ENCODE measurements at places on chromosomes 7 and 10.

- DNase-seq, result no peak
Measured at GRCh38 chr10:79102498-79102874, 33.7 kb downstream of the ZMIZ1 start.

DNA sequence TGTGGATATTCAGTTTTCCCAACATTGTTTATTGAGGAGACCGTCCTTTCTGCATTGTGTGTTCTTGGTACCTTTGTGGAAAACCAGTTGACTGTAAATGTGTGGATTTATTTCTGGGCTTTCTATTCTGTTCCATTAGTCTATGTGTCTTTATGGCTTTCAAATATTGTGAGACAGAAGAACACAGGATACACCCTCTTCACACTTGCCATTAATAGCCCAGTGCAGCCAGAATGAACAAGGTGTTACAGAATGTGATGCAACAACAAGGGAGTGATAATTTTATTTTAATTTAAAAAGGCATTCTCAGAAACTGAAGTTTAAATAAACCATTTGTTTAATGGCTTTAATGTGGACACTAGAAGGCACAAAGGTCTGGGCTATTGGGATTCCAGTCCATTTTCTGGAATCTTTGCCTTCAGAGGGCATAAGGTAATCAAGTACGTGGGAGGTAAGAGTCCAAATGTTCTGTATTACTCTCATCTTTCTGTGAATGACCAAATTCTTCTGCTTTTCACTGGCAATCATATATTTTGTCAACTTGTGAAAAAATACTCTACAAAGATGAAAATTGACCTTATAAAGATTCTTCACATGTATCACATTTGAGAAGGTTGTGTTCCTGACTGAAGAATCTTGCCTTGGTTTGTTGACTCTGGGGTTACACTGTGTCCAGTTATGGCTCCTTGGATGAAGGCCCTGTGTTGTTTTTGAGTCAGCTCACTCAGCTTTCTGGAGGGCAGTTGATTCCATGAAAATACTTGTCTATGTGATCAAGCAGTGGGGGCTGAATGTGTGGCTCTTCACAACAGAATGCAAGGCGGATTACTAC lies 962.7 kb downstream of the LRMDA start:
- no peak for DNase-seq

- DNase-seq, result no peak
Measured at GRCh38 chr10:77973276-77973675, 46.7 kb upstream of the DLG5 start.

GRCh38 chr10:75294518-75294865 lies 58.7 kb upstream of the COMTD1 start:
- DNase-seq, result no peak
